Endodermal cell (in vitro differentiated cells): ENCODE measurements at places on chromosomes 11 and 22.
A peak's percentile ranks its signal among the peaks of the same experiment; 100 is the strongest.

DNA sequence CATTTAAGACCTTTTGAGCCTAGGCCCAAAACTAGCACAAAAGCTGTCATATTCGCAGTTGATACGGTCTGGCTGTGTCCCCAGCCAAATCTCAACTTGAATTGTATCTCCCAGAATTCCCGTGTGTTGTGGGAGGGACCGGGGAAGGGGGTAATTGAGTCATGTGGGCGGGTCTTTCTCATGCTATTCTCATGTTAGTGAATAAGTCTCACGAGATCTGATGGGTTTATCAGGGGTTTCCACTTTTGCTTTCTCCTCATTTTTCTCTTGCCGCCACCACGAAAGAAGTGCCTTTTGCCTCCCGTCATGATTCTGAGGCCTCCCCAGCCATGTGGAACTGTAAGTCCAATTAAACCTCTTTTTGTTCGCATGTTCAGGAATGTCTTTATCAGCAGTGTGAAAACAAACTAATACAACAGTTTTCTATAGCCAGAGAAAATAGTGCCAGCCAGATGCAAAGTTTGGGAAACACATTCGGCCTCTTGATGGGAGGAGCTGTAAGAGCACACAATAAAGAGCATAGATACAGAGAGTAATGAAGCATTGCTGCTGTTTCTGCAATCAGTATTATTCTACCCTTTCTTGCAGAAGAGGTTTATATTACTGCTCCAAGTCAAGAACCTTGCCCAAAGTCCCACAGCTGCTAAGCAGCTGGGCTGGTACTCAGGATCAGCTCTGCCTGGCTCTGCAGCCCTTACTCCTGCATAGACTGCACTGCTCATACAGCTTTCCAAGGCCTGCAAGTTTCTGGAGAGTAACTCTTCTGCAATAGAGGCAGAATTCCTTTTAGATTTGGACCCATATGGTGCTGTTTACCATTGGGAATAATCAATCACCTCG lies 2.0 kb upstream of the ZNF195 start:
- H3K4me1 ChIP-seq = peaks cover 3% of the 10 kb centered on the region
- DNase-seq = peak; percentile 76
- peaks cover 43% of the 10 kb centered on the region for H3K36me3 ChIP-seq
- no peaks in the 10 kb centered on the region for H3K27me3 ChIP-seq
- peak overlapping the region; percentile 78 for H3K4me3 ChIP-seq

DNA sequence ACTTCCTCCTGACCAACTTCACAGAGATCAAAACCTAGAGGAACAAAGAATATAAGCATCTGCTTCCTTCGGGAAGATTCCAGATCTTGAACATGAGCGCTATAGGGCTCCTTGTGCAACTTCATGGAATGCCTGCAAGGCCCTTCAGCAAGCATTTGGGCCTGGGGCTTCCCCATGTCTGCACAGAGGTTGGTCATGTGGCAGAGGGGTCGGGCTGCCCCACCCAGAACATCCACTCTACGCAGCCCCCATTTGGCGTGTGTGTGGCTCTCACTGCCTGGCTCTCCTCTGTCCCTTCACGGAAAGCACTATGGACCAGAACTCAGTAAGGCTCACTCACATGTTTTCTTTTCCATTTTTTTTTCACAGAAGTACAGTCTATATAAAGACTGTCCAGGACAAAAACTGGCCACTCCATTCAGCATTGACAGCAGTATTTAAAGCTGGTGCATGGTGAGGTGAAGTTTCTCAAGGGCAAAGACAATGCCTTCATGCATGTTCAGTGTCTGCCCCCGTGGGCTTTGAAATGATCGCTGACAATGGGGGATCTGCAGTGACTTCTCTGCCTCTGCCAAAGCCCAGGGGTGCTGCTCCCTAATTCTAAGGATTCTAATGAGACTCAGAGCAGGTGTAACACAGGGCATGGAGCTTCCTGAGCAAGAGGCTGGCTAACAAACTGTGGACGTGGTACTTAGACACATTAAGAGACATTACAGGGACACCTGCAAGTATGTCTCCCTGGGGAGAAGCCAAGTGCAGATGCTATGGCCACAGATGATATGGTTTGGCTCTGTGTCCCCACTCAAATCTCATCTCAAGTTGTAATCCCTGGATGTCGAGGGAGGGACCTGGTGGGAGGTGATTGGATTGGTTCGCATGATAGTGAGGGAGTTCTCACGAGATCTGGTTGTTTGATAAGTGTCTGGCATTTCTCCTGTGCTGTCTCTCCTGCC lies 66.5 kb upstream of the PITPNB start:
- H3K27me3 ChIP-seq = no peaks in the 10 kb centered on the region
- H3K4me3 ChIP-seq = no peak overlapping the region
- DNase-seq = peak; percentile 29
- H3K36me3 ChIP-seq = peaks cover 17% of the 10 kb centered on the region

DNA sequence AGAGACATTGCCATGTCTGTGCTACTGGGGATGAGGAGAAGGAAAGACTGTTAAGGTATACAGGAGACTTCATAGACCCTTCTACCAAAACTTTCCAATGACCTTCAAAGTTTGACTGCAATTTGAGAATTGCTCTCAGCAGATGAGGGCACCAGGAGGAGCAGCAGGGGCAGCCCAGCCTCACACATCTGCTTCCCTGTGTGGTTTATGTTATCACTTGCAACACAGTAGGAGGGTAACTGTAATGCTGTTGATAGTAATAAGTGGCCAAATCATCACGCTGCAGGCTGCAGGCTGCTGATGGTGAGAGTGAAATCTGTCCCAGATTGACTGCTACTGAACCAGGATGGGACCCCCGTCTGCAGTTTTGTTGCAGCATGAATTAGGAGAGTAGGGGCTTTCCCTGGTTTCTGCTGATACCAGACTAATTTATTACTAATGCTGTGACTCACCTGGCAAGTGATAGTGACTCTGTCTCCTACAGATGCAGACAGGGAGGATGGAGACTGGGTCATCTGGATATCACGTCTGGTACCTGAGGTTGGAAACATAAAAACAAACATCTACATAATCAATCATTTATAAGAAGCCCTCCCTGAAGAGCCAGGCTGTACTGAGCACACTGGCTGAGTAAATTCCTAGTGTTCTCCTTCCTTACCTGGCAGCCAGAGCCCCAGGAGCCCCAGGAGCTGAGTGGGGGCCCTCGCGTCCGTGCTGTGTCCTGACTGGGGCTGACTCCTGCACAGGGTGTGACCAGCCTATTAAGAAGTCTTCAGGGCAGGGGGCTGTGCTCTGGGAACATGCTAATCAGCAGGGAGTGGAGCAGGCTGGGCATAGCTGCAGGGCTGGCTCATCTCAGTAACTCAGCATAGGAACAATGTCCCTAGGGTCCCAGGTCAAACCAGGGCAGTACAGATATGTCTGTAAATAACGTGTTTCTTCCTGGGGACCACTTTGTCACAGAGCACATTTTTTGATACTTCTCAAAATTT lies 74.4 kb downstream of the GAB4 start:
- no peaks in the 10 kb centered on the region for H3K4me1 ChIP-seq
- DNase-seq = no peak
- H3K36me3 ChIP-seq = no peaks in the 10 kb centered on the region
- no peaks in the 10 kb centered on the region for H3K27me3 ChIP-seq
- H3K27ac ChIP-seq = no peak overlapping the region
- no peak overlapping the region for H3K4me3 ChIP-seq

DNA sequence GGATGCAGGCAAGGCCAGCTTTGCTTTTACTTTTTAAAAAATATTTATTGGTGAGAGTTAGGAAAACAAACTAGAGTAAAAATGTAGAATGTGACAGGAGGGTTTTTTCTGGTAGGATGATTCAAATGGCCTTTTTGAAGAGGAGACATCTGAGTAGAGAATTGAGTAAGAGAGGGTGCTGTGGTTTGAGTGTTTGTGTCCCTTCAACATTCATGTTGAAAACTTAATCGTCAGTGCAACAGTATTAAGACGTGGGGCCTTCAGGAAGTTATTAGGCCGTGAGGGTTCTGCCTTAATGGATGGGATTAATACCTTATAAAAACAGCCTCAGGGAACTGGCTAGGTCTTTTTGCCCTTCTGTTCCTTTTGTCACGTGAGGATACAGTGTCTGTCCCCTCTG lies 288.8 kb upstream of the C11orf87 start:
- H3K4me1 ChIP-seq = no peaks in the 10 kb centered on the region
- DNase-seq = no peak
- no peaks in the 10 kb centered on the region for H3K36me3 ChIP-seq
- H3K27ac ChIP-seq = no peak overlapping the region
- peaks cover 77% of the 10 kb centered on the region for H3K27me3 ChIP-seq

- no peaks in the 10 kb centered on the region for H3K36me3 ChIP-seq
- no peaks in the 10 kb centered on the region for H3K27me3 ChIP-seq
- H3K4me1 ChIP-seq = no peaks in the 10 kb centered on the region
- H3K27ac ChIP-seq = no peak overlapping the region
- no peak for DNase-seq
Observed at GRCh38 chr22:23126165-23127054, 15.4 kb downstream of the RSPH14 start.

DNA sequence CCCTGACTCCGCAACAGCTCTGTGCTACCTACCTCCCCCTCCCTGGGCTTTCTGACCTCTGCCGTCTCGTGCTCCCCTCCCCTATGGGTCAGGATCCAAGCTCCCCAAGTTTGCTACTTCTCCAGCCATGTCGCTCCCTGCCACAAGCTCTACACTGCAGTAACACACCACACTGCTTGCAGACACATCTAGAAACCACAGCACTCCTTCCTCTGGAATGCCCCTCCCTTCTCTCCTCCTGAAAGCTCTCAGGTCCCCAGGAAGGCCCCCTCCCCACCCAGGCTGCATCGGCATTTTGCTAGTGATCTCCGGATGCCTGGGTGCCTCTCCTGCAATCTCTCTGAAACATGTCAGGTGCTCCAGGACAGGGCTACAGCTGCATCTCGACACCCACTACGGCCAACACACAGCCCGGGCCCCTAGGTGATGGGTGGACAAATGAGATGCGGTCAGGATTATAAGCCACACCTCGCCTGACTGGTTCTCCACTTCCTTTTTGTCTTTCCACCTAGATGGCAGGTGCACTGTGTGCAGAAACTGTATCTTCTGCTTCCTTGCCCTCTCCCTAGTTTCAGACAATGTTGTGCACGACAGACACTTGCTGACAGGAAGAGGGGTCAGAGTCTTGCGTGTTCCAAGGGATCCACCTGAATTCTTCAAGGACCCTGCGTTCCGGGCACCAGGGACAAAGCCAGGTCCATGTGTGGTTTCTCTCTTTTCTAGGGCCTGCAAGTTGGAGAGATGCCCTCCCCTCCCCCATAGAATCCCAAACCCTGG lies 22.9 kb downstream of the RPUSD4 start:
- no peak overlapping the region for H3K4me3 ChIP-seq
- no peak for DNase-seq
- H3K4me1 ChIP-seq = no peaks in the 10 kb centered on the region
- H3K36me3 ChIP-seq = peaks cover 28% of the 10 kb centered on the region
- H3K27me3 ChIP-seq = no peaks in the 10 kb centered on the region
